Activated T-cell treated with anti-CD3 and anti-CD28 coated beads, Interleukin-2, amount 50 U/mL, for 4 hours (primary cell): ENCODE measurements at places on chromosomes 7 and 10.

DNA sequence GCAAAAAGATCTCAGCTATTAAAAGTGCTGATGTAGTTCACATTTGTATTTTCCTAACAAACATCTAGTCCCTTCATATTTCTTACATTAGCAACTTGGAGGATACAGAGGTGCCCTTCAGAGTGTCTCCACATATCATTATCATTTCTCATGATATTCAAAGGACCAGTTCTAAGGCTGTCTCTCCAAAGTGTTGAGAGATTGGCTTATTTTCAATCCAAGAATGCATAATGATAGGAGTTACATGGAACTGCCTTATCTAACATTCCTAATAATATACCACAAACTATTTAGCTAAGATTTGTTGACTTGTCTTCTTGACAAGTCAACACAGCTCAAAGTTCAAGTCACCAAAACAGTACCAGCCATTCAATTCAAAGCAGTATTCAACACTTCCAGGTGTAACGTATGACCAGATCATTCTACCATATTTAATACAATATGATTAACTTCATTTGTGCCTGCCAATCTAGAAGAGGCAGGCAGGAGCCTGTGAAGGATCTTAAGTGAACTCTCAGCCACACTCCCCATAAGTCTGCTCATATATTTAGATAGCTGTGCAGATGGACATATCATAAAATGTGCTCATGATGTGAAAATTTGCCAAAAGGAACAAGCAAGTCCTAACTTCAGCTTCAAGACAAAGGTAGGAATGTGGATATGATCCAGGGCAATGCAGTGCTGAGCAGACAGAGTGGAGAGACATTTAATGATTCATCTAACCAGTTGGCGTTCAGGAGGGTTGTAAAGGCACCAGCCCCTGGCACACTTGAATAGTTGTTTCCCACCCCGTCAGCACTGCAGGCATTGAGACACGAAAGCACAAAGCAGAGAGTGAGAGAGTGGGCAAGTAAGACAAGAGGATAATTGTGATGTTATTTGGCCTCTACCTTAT is 108.3 kb downstream of the MTERF1 start:
- no peak for DNase-seq

DNA sequence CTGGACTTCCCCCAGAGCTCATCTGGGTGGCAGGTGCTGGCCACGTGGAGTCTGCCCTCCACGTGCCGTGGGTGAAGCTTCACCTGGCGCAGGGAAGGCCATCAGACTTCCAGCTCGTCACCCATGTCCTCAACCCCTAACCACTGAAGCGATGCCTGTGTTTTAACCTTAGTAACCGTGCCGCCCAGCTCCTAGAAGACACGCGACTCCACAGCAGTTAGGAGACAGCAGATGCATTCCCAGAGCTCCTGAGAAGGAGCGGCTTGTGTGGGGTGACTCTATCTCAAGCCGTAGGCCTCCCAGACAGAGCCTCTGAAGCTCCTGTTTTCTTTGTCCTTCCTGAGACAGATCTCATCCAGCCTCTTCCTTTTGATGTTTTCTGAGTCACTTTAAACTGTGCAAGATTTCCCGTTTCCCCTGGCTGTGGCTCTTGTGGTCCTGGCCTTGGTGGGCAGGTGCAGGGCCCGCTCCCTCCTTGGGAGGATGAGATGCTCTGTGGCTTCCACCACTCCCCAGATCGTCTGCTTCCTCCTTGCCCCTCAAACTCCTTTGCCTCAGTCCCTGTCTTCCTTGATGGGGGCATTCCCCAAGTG is 41.4 kb upstream of the AP5Z1 start:
- DNase-seq = no peak

- no peak for DNase-seq
These were observed 103.7 kb upstream of the RELN start for GRCh38 chr7:104093127-104093526.

DNA sequence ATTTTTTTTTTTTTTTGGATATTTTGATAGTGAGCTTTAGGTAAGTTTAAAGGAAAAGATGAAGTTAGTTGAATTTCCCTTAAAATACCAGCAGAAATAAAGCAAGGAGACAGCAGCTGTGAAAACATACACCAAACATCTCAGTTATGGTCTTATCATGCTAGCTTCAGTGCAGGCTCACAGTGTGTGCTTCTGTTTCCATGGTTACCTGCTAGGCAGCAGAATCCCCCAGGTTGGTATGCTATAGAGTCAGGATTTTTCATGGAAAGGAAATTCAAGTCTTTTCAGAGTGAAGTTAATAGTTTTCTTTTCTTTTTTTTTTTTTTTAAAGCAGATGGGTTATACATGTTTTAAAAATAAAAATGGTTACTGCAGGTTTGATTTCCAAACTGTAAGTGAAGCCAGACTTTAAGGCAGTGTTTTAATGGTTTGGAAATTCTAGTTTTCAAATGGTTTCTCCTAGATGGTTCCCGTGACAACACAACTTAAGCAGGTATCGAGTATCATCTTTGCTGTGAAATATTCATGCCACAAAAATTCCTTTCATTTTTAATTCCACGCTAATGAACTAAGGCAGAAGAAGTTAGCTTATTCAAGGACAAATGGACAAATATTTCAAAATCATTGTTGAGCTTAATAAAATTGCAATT is 230.9 kb downstream of the BICC1 start:
- no peak for DNase-seq

- DNase-seq = no peak
These were observed 323.6 kb downstream of the GFRA1 start for GRCh38 chr10:115949282-115949844.

- DNase-seq = no peak
These were observed 13.3 kb upstream of the PDCD4 start for GRCh38 chr10:110858297-110858934.

DNA sequence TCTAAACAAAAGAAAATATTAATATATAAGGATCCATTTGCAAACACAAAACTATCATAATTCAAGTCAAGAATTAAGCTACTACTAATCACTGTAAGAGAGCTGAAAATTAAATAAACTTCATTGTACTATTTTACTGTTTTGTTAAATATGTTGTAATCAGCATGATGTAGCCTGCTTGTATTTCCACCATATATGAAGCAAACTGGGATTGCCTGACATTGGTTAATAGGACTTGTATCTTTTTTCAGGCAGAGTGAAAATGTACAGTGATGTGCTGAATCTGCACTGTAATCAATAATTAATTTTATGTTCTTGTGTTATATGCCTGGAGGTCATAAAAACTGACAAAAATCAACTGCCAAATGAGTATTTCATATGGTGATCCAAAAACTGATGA is 25.4 kb downstream of the TRDMT1 start:
- DNase-seq = no peak

GRCh38 chr7:77653572-77653971 is 42.7 kb upstream of the RSBN1L start:
- no peak for DNase-seq

DNA sequence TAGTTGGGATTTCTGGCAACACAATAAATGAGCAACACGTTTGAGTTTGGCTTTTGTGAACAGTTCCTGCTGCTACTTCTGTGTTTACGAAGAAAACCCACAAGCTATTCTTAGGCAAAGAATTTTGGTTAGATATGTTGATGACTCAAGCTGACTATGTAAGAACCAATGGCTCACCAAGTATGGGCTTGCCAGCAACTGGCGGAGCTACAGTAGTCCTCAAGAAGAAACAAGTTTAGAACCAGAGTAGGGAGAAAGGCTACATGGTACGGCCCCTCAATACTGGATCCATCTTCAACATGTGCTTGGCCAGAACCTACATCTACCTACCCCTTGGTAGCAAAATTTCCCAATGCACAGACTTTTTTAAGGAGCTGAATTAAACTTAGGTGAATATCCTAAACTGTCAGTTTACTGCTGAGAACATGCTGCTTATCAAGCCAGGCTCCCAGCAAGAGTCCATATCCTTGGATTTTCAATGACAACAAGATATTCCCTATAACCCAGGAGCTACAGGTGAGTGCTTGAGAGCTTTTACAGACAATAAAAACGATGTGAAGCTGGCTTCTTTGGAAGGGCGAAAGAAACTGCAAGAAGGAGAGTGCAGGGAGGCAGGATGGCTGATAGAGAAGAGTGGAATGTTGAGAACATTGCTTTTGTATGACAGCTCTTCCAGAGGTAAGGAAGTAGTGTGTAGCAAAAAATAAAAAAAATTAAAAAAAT is 74.3 kb upstream of the ASAH2 start:
- DNase-seq = no peak

DNA sequence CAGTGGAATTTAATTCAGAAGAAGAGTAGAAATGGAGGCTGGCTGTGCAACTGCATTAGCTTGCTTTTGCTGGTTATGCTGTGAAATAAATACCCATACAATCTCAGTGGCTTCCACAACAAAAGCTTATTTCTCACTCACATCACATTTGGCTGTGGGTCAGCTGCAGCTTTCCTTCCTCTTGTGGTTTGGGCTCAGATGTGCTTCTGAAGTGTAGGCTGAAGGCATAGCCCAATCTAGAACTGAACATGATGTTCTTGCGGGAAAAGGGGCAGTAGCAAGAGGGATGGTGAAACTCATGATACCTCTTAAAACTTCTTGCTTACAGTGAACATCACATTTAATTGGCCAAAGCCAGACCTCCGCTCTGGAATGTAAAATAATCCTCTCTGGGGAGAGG is 119.9 kb downstream of the HECW1 start:
- DNase-seq = no peak

DNA sequence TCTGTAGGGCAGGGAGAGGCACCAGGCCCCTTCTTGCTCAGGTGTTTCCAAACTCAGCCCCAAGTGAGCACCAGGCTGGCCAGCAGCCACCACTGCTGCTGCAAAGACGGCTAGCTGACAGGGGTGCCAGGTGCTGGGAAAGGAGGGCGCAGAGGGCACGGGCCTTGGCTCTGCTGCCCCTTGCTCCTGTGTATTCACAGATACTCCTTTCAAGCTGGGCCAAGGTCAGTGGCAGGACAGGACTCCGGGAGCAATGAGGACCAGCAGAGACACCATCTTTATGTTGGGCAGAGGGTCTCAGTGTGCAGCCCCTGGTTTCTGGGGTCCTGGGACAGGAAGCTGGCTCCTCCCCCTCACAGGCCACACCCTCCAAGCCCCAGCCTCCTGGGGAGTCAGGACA is 110.1 kb downstream of the SMURF1 start:
- no peak for DNase-seq

GRCh38 chr10:22670788-22671187 is 43.6 kb downstream of the PIP4K2A start:
- DNase-seq = no peak

DNA sequence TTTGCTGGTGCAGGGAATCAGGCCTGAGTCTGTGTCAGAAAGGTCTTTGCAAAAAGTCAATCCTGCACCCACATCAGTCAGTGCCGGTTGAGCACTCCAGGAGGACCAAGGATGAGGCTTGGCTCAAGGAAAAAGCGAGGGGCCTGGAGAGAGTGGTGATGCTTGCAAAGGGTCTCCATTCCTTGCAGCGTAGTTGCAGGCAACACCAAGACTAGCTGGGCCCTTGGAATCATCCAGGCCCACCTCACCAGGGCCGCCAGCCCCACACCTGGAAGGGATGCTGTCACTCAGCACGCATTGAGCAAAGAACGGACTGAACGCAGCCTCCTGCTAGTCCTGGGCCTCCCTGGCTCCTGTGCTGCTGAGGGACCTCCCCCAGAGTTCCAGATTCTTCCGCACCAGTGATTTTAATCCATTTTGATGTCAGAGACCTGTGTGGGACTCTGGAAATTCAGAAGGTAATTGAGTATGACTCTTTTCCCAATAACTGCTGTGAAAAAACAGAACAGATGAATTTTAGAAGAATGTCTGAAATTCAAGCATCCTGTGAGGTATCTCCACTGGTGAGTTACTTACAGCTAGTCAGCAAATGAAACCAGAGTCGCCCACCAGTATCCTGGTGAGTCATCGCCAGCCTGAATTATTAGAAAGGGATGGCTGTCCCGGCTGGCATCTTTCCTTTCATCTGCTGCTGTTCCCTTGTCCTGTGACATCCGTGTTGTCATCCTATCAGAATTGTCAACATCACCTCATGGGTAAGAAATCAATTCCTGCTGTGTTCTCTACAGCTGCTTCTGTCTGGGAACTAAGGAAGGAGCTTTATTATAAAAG is 150.8 kb upstream of the NPS start:
- DNase-seq = no peak

- DNase-seq = no peak
These were observed 65.1 kb downstream of the CLEC2L start for GRCh38 chr7:139588632-139589031.

DNA sequence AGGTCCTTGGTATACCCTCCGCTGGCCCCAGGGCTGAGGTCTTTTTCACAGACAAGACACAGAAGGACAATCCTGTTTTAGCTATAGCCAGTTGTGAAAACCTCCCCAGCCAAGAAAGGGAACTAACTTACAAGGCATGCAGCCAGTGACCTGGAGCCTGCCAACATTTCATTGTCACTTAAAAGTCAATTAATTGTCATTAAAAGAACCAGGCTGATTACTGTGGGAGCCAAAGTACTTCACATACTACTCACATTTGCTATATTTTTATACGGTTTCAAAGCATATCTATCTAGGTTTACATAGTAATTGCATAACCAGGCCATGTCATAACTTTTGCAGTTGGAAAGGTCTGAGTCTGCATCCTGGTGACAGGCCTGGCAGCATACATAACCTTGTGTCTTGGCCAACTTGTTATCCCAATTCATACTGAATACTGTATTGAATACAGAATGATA is 31.1 kb downstream of the NRBF2 start:
- DNase-seq = no peak

GRCh38 chr10:129614341-129614740 is 147.3 kb downstream of the MGMT start:
- DNase-seq = no peak

GRCh38 chr7:113085781-113086390 is 741 bp downstream of the GPR85 start:
- no peak for DNase-seq

DNA sequence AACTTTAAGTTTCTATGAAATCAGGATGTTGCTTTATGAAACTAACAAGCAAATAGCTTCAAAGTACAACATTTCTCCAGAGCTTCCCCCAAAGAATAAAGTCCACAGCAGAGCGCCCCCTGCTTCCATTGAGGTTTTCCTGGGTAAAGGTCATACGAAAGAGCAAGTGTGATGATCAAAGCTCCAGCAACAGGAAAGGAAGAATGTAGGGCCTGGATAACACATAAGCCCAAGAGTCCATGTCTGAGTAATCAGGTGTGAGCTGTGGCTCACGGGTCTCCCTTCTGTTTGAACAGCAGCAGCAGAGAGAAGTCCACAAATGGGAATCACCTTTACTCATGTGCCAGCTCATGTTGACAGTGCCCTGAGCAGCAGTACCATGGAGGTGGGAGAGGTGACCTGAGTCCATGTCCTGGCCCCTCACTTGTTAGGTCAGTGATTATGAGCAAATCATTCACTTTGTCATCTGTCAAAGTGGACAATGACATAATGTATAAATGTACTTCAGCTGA is 50.5 kb downstream of the MRPL32 start:
- DNase-seq = no peak
